ENCODE measurements at places on chromosomes 5 and 9.

GRCh38 chr5:72378639-72379289, 58.6 kb downstream of the PTCD2 start:
- DNase-seq: peak; percentile 77

DNA sequence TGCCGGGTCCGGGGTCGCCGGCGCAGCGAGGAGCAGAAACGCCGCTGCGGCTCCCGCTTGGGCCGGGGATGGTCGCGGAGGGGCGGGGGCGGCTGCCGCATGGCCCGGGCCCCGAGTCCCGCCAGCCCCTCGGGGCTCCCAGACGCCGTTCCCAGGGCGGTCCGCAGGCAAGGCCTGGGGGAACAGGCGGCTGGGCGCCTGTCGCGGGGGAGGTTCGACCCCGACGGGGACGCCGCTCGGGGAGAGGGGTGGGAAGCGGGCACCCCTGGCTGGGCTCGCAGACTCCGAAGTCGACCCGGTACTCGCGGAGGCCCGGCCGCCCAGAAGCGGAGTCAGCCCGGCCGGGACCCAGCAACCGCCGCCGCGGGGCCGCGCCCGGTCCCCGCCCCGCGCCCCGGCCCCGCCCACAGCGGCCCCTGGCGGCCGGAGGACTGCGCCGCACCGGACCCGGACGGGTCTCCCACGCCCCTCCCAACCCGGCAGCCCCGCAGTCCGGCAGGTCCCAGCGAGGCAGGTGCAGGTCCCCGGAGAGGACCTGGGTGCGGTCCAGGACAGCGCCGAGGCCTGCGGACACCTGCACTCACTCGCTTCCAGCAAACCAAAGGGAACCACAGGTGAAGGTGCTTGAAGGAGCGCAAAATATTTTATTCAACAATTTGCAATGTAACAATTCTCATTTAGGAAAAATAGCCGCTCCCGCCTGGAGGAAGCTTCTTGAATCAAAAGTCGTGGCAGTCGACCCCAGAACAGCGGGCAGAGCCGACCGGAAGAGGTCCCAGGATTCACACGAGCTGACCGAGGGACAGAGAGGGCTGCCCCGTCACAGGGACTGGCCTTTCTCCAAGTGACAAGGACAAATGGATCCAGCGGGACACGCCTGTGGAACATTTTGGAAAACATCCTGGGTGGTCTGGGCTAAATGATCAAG, at the start of gene INPP5E:
TSS of gene INPP5E (minus strand) at position 365 of the 928 bp plus-strand sequence. CDS start 426 bp downstream, outside the sequence.
- DNase-seq: peak; percentile 5

GRCh38 chr5:85428426-85428934, 1043.8 kb upstream of the EDIL3 start:
- no peak for DNase-seq

DNA sequence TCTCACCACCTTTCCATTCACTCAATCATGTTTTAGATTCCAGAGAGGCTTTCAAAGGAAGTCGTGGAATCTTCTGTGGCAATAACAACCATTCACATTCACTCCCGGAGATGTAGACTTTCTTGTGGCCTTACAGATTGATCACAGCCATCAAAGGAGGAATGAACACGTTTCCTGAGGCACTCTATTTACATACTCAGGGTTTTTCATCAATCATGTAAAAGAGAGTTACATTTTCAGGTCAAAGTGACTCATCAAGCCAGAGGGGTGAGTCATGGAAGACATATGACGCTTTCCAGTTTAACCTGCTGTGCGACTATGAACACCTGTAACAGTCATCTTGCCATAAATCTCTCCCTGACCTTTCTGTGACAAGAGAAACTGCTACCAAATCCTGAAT, 39.3 kb upstream of the RAD23B start:
- no peak for DNase-seq

- DNase-seq: no peak
Measured at GRCh38 chr9:108869092-108869725, 7.1 kb downstream of the ACTL7A start.

DNA sequence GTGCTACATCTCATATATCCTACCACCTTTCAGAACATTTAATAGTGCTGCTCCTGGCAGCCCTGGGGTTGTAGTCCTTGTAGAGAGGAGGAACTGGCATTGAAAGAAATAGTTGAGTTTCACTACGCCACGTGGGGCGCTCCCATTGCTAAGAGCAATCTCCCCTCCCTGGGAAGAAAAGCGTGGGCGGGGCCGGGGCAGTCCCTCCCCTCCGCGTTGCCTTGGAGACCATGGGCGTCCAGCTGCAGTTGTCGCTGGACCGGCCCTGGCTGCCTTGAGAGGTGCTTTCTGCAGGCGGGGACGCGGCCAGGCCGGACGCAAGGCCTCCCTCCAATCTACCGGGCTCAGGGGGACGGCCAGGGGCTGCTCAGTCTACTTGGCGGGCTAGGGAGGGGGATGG, 368 bp upstream of the CCDC180 start:
- no peak for DNase-seq

GRCh38 chr9:120388003-120388855, 191.7 kb downstream of the CDK5RAP2 start:
- no peak for DNase-seq

GRCh38 chr9:103802068-103802467, 292.0 kb upstream of the SMC2 start:
- DNase-seq: no peak

- DNase-seq: no peak
Measured at GRCh38 chr9:8754751-8755150, 955.2 kb upstream of the DMAC1 start.

GRCh38 chr9:626596-626995, 214.9 kb upstream of the DMRT1 start:
- no peak for DNase-seq

DNA sequence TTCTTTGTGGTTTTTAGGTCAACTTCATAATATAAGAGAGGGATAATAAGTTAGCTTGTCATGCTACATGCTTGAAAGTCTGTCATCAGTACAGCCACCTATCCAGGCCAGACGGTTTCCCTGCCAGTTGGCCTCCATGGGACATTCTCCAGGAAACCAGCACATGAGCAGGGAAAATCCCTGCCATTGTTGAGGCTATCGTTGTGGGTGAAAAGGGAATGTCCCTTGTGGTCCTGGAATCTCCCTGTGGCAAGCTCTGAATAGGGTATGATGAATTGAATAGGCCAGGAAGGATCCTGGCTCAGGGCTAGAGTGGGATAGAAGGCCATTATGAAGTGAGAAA, 12.3 kb downstream of the F2RL1 start:
- DNase-seq: no peak

DNA sequence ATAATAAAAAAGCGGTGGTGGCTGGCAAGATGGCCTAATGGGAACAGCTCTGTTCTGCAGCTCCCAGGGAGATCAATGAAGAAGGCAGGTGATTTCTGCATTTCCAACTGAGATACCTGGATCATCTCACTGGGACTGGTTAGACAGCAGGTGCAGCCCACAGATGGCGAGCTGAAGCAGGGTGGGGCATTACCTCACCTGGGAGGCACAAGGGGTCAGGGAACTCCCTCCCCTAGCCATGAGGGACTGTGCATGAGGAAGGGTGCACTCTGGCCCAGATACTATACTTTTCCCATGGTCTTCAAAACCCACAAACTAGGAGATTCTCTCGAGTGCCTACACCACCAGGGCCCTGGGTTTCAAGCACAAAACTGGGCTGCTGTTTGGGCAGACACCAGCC, 45.6 kb upstream of the PTGER4 start:
- no peak for DNase-seq

- no peak for DNase-seq
Measured at GRCh38 chr5:178301641-178302040, 69.0 kb upstream of the PHYKPL start.

- no peak for DNase-seq
Measured at GRCh38 chr9:72361217-72361616, 3.8 kb downstream of the ZFAND5 start.

DNA sequence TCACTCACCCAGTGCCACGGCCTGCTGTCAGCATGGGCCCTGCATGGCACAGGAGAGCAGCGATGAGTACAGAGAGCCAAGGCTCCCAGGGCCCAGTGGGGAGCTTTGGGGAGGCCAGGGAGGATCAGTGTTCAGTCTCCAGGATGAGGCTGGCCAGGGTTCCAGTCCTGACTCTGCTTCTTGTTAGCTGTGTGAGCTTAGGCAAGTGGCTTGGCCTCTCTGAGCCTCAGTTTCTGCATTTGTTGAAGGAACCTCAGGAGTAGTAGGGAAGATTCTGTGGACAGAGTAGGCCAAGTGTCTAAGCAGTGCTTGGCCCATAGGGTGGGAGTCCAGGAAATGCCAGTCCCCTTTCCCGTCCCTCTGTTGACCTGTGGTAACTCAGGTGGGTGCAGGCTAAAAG, 39.5 kb downstream of the ERGIC1 start:
- no peak for DNase-seq

GRCh38 chr5:151167022-151167421, 9.4 kb upstream of the ANXA6 start:
- no peak for DNase-seq

DNA sequence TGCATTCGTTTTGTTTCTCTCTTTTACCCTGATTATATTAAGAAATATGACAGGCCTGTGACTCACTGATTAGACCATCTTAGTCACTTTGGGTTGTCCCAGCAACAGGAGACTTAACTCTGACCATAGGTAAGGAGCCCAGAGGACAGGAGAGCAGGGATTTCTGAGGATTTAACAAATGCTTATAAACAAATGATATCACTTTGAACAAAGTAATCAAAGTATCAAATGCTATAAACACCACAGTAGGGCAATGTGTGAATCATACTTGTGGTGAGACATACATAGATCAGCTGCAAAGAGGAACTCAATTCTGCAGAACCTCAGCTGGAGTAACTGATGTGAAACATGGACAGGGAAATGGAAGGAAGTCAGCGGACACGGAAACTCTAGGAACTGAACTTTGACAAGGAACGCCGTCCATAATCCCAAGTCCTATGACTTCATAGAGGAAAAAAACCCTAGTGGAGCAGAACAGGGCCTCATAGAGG, 190.6 kb upstream of the MSX2 start:
- DNase-seq: peak; percentile 80

DNA sequence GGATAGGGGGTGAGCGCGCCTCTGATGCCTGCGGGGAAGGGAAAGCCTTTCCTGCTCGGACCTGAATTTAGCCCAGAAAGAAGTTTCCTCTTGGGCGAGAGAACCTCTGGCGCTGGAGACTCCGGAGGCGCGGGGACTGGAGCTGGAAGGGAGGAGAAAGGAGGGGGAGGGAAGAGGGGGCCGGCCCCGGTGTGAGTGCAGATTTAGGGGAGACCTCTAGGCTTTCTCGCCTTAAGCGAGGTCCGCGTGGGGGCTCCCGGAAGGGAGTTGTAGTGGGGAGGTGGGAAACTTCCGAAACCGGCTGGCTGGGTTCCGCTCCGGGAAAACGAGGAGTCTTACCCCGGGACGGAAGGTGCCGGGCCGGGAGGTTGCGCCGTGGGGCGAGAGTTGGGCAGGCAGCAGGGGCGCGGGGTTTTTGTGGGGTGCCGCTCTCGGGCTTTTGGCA, 1.3 kb downstream of the PCSK5 start:
- no peak for DNase-seq

GRCh38 chr5:149550268-149550583, 1.0 kb downstream of the CSNK1A1 start:
- DNase-seq: peak; percentile 23

DNA sequence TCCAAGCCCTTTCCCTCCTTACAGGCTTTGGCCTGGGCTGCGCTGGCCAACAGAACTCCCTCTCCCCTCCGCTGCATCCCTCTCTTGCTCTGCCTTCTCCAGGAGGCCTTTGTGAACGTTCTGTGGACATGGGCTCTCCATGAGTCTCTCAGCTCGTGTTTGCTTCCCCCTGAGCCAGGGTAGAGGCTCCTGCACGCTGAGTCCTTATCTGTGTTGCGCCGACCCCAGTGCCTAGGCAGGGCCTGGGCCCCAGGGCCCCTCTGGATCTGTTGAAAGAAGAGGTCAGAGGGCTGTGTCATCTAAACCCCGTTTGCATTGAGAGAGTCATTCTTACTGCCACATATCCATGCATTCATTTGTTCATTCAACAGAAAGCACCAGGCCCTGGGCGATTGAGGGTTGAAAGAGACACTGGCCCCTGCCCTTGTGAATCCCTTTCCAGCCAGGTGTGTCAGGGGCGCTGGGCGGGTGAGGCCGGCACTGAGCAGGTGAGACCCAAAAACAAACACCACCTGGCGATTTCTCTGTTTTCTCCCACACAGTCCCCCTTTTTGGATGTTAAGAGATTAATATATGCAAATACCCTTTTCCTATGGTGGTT, 111.2 kb upstream of the IER5L start:
- no peak for DNase-seq

DNA sequence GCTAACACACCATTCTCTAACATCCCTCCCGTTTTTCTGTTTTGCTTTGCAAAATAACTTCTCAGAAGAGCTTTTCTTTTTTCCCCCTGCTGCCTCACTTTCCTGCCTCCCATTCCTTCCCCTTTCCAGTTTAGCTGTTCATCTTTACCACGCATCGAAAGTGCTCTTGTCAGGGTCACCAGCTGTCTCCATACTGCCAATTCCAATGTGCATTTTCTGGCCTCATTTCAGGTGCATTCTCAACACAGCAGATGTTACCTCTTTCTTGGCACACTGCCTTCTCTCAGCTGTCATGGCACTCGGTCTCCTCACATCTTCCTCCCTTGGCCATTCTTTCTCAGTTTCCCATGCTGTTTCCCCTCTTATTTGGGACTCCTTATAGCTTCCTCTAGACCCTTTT, 9.5 kb downstream of the ARSK start:
- no peak for DNase-seq

DNA sequence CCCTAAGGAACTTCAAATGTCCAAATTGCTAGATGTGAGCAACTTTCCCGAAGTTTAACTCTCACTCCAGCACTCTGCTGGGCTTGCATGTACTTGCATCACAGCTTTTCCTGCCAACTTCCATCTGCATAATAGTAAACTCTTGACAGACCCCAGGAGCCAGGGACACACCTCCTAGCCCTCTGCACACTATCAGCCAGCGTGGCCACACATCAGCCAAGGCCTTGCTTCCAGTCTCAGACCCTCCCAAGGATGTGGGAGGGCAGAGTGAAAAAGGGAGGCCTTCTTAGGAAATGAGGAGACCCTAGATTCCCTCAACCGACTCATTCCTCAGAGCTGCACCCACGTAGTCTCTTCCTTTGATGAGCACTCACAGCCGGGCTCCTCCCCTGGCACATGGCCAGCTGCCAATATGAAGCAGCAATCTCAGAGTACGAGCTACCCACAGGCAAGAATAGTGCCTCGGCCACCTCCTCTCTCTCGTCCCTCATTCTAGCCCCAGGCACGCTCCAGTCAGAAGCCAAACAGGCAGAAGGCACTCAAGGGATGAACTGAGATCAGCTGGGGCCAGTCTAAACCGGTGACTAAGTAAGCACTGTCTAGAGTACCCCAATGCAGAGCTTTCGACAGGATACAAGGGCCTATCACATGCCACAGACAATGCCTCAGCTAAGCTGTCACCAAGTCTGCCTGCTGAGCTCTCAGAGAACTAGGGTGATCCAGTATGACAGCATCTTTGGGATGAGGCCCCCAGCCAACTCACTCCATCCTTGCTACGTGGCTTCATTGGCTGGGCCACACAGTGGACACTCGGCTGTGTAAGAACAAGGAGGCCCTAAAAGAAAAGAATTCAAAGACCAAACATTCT, 2.3 kb downstream of the P4HA2 start:
- peak; percentile 68 for DNase-seq

DNA sequence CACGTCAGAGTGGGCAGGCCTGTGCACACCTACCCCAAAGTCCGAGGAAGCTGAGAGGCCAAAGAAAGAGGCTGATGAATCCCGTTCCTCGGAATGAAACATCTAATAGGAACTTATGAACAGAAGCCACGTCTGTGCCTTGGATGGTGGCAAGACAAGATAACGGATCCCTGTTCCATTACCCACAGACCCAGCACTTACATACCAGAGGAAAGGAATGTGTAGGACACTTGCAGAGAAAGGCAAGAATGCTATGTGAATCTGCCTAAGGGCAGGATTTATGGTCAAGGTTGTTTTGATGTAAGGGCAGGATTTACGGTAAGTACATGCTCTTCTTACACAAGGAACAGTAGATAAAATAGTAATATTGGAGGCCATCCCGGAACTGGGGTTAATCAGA, 93.2 kb downstream of the WDR41 start:
- DNase-seq: no peak

Data from amniotic stem cell (primary cell).